Right cardiac atrium (tissue), 5 donors: ENCODE measurements at places on chromosomes 11 and 22. TPM values are rescaled to one million over a fixed set of nuclear protein-coding genes. Genes with fewer than 3 reads are reported as not detected.

DNA sequence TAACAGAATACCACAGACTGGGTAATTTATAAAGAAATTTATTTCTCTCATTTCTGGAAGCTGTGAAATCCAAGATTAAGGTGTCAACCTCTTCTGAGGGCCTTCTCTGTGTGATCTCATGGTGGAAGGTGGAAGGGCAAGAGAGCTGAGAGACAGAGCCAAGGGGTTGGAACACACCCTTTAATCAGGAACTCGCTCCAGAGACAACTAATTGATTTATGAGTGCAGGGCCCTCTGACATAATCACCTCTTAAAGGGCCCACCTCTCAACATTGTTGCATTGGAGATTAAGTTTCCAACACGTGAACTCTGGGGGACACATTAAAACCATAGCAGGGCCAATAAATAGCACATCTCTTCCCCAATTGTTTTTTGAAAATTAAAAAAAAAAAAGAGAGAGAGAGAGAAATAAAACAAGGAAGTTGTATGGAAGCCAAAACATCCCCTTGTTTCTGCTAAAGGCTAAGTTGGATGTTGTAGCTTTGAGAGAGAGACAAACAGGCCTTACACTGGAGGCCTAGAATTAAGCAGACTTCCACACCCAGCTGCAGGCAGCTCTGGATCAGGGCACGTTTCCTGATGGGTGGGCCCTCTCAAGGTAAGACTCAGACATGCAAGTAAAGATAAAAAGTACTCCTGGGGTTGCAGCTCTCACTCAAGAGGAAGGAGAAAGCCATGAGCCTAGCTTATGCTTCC is 64.1 kb upstream of the BIRC3 start:
- no peak for DNase-seq

GRCh38 chr11:34044664-34045485 is 6.7 kb upstream of the CAPRIN1 start:
- peak; percentile 29 for DNase-seq

DNA sequence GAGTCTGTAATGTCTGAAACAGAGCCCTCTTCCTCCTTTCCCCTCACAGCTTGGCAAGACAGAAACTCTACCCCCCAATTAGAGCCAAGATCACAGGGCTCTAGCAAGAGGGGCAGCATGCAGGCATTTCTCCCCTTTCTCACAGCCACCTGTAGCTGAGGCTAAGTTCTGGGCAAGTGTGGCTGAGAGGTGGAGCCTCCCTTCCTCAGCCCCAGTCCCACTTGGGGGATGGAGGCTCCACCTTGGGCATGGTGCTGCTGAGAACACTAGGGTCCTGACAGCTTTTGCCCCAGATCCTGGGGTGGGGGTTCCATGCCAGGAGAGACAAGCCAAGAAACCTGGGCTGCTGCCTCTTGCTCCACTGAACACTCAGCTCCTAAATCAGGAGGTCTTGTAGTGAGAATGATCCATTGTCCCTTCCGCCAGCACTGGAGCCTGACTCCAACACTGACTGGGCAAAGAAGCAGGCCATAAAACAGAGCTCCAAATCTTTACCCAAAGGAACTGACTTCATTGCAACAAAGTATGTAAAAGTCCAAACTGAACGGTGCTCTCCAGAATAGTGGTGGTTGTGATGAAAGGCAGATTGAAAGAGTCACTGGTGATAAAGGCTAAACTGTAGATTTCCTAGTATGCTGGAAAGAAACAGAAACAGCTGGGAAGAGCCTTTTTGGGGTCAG is 25.6 kb downstream of the NARS2 start:
- peak; percentile 49 for DNase-seq

DNA sequence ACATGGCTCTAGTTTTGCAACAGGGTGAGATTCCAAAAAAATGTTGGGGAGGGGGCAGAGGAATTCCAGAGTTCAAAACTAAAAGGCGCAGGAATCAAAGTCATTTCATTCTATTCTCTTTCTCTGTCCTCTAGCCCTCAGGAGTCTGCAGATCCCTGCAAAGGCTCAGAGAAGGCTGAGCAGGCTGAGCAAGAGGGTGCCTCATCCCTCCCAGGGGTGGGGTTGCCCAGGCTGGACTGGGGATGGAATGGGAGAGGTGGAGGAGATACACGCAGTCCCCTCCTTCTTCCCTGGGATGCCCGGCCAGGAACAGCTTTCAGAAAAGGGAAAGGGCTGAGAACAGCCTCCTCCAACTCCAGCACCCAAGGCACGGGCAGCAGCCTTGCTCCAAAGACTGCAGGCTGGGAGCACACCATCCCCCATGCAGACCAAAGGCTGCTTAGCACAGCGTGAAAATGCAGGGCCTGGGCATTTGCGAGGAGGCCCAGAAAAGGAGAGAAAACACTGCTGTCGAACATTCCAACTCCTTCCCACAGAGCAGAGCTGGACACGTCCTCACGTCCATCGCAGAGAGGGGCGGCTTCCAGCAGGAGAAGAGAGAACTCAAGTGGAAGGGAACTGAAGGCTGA is 51.8 kb downstream of the MN1 start:
- no peak for DNase-seq

DNA sequence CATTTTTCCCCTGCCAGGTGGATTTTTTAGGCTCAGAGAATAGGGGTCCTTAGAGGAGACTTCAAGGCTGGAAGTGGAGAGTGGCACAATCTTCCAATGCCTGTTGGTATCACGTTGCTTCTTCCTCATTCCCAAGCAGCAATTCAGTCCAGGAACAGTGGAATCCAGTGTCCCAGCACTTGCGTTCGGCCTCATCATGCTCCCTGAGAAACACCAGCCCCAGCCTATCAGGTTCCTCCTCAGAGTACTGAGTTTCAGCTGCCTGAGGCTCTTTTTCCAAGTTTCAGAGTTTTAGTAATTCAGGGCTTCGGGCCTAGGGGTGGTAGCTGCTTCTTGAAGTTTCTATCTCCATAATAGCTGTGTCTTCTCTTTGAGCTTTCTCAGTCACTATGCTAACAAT is 31.9 kb upstream of the NRGN start:
- no peak for DNase-seq

The PDGFD gene
- total RNA-seq = 20.1 TPM
